Dermis blood vessel endothelial cell (primary cell): ENCODE measurements at places on chromosomes 16 and 17.

DNA sequence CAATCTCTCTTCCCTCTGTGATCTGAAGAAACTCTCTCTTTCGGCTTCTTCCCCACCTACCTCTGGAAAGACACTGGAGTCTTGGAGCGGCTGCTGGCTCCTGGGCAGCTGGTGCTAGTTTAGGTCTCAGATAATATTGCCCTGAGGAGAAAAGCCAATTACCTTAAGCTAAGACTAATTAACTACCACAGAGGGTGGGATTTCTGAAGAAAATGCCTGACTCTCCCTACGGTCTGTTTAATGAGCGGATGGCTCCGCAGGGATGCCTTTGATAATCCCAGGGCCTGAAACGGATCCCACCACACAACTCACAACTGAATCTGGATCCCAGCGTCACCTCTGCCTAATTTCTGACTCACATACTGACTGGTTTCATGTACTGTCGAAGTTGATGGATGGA is 127.0 kb upstream of the NLRP1 start:
- DNase-seq, result no peak

- no peak for DNase-seq
Measured at GRCh38 chr17:60901242-60901641, 223.6 kb downstream of the BCAS3 start.

- no peak for DNase-seq
Measured at GRCh38 chr17:61400717-61401388, 1.2 kb downstream of the TBX2 start.

- no peak for DNase-seq
Measured at GRCh38 chr16:75703306-75703705, 2.0 kb upstream of the DUXB start.
